Cerebellar nuclear complex (tissue), 1 donor: ENCODE measurements at places on chromosomes 2 and 18.

DNA sequence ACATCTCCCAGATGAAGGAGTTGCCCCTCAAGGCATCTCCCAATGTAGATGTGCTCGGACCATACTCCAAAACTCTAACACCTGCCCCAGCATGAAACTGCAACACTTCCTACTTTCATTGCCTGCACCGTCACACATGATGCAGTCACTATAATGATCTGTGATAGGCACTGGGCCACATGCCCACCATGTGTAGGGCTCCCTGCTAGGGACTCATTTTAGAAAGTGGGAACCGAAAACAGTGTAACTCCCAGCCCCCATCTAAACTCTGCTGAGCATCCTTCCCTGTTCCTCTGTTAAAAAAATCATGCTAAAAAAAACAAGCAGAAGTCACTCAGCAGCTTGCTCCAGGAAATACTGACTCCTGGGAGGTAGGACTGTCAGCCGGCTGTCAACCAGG is 496.1 kb upstream of the RAB6C start:
- no peak for DNase-seq

DNA sequence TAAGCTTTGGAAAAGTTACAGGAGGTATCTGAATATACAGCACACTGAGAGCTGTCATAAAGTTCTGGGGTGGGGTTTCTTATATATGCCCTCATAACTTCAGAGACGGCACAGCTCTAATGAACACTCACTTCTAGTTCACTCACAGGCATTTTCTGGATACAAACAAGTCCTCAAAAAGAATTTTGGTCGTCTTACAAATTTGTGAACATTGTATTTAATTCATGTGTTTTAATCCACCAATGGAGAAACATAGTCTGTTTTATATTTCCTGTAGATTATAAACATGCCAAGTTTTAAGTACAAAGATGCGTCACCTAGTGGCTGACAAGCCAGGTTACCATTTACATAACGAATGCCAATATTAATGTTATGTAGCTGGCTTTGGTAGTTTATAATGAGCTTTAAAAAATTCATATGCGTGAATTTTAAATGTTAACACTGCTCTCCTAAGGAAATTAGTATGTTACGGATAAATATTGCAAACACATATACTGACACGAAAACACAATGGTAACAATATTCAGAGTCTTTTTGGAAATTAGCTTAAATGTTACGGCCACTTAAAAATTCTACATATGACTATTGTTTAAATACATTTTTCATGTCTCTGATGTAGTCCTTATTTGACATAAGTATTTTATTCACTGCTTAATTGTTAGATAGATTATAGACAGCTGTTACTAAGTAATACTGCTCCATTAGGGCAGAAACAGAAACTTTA is 2.5 kb downstream of the COL3A1 start:
- no peak for DNase-seq

GRCh38 chr2:226474131-226474530 is 325.5 kb downstream of the IRS1 start:
- no peak for DNase-seq

DNA sequence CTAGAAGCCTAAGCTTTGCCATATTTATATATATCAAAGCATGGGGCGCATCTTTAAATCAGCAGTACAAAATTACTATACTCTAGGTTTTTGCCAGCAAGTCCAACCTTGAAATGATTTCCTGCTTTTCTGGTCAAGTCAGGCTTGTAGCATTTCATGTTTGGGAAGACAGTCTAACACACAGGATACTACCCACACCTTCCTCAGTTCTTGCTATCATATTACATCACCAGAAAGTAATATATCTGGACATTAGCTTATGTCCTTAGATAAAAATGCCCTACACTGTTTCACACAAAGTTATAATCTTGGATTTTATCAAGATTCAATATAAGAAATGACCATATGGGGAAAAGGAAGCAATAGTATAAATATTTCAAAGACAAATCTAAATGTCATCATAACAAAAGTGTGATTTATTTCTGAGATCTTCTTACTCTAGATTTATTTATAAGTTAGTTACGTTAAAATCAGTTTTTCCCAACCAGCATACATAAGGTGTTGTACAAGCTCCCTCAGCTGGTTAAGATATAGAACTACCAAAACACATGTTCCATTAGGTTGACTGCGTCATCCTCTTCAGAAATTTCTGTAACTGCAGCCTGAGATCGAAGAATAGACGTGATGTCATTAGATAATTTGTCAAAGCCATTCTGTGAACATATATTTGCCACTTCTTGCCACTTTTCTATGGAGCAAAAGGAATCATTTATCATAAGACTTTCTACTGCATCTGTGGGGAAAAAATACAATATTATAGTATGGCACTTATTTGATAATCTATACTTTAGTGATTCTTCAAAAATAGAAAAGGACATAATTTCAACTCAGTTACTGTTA is 56.6 kb downstream of the CLHC1 start:
- DNase-seq, result peak; percentile 15

DNA sequence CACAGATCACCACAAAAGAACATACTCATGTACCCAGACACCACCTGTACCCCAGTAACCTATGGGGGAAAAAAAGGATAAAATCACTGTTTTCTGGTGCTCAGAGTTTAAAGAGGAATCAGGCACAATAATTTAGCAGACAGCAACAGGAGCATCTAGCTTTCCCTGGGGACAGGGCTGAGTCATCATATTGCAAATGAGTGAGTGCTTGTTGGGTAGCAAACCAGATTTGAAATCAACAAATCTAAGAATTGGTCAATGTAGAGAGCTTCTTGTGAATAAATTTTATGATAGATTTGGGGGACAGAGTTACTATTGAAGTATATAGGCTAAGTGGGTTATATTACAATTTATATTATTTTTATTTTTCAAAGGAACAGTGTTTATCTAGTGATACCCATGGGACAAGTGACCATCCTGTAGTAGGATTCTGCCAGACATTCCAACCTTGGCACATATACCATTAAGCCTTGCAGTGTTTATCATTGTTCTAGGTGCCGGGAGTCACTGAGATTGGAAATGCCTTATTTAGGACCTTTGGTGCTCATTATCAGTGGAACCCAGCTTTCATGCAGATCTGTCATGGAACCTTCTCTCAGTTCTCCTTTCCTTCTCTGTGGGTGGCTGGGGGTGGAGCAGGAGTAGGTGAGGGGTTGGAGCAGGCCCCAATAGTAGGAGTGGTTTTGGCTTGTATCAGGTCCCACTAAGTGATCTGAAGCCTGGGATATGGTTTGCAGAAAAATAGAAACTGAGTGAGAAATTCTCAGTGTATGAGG is 117.2 kb downstream of the CERS6 start:
- no peak for DNase-seq

- DNase-seq, result no peak
Measured at GRCh38 chr2:174827371-174828369, 63.4 kb upstream of the CHRNA1 start.

GRCh38 chr2:222919841-222920526 is 59.1 kb downstream of the ACSL3 start:
- DNase-seq, result no peak

- DNase-seq, result no peak
Measured at GRCh38 chr2:191813943-191814342, 32.9 kb downstream of the CAVIN2 start.

GRCh38 chr2:162838136-162838497 is 450 bp downstream of the KCNH7 start:
- DNase-seq, result no peak

GRCh38 chr2:32750880-32751279 is 123.0 kb downstream of the TTC27 start:
- DNase-seq, result no peak

GRCh38 chr2:36965751-36966369 is 476 bp downstream of the STRN start:
- no peak for DNase-seq

- no peak for DNase-seq
Measured at GRCh38 chr18:33699372-33699771, 121.4 kb downstream of the ASXL3 start.

DNA sequence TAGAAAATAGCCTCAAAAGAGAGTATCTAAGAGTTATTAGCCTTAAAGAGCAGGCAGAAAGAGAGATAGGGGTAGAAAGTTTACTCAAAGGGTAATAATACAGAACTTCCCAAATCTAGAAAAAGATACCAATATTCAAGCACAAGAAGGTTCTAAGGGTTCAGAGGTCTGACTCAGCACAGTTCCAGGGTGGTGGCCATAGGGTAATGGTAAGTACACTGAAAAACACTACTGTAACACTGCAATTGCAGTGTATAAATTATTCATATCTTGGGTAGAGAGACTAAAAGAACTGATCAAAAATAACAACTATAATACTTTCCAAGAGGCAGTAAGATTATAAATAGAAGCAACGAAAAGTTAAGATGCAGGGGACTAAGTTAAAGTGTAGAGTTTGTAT is 115.2 kb downstream of the ROCK1 start:
- DNase-seq, result no peak

GRCh38 chr18:40577981-40578365 is 1377.1 kb upstream of the PIK3C3 start:
- no peak for DNase-seq

DNA sequence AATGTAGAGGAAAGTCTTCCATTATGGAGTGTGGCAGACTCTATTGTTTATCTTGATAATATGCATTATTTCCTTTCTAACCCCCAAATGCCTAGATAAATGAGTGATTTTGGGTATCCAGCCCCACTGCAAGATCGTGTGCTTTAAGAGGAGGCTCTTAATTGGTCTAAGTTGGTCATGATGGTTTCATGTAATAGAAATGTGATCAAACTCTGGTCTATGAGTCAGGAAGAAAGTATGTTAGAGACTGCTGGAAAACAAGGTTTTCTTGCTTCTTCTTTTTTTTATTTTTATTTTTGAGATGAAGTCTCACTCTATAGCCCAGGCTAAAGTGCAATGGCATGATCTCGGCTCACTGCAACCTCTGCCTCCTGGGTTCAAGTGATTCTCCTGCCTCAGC is 344.5 kb upstream of the TNP1 start:
- no peak for DNase-seq
